ENCODE measurements at places on chromosomes 11 and 22.

DNA sequence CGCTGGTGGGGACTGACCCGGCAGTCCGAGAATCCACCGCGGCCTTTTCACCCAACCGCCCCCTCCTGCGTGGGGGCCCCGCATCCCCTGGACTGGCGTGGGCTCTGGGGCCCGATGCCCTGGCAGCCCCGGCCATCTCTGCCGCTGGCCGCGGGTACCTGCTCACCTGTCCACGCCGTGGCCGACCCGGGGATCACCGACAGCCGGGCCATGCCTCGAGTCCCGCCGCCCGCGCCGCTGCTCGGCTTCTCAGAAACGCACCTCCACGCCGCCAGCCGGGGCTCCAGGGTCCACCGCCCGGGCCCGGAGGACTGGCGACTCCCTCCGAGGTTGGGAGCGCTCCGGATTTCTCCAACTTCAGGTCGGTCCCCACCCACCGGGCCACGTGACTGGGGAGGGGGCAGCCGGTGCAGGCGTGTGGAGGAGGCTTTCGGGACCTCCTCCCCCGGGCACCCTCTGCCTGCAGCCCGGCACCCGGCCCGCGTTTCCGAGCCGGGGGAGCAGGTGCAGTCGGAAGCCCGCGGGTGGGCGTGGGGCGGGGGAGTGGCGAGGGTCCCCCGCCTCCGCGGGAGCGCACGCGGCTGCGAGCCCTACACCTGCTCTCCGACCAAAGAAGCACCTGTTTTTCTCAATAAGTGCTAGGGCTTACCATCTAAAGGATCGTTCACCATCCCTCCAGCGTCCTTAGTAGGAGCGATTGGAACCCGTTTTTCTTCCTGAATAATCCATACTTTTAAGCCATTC is 554 bp upstream of the NRIP3 start:
- peak; percentile 13 for DNase-seq

GRCh38 chr11:116990061-116990473 is 108.2 kb downstream of the SIK3 start:
- DNase-seq = peak; percentile 30

DNA sequence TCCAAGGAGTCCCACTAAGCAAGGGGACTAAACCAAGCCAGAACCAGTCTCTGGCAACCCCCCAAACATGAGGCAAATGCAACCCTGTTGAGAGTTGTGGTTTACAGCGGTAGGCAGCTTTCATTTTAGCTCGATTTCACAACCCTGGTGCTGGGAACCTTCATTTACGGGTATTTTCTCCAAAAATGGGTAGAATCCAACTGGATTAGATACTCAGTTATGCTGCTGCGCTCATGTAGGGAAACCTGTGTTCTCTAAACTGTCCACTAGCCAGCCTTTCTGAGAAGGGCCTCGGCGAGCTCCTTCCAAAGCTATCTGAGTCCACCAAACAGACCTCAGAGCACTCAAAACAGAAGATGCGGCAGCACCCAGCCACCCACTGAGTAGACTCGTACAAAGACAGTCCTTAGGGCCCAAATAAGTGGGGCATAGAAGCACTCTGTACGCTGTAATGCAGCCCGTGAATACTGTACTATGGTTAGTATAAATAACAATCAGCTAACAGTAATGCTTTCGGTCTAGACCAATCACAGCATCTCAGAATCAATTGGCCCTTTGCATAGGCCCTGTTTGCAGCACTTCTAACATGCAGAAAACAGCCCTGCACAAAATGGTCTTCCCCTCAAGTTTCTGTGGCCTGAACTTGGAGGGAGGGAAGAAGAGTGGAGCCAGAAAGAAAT is 104.7 kb downstream of the ETS1 start:
- no peak for DNase-seq

- no peak for DNase-seq
Observed at GRCh38 chr22:32411402-32411801, 645 bp downstream of the RTCB start.

DNA sequence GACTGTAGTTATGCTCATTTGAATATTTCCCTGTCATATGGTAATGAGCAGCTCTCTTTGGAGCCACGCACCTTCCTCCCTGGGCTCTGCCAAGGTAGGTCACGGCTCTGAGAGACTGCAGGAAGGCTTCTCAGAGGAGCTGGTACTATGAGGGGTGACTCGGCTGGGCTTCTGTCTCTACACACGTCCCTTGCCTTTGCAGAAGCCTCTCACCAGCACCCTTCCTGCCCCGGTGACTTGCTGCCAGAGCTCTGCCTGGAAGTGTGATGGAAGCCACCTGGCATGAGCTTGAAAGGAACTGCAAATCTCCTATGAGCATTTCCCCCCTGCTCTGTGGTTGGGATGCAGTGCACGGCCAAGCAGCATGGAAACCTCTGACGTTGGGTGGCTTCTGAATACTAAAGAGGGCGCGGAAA is 74.2 kb downstream of the KIRREL3 start:
- no peak for DNase-seq
